ENCODE measurements at places on chromosomes 7 and 10.

DNA sequence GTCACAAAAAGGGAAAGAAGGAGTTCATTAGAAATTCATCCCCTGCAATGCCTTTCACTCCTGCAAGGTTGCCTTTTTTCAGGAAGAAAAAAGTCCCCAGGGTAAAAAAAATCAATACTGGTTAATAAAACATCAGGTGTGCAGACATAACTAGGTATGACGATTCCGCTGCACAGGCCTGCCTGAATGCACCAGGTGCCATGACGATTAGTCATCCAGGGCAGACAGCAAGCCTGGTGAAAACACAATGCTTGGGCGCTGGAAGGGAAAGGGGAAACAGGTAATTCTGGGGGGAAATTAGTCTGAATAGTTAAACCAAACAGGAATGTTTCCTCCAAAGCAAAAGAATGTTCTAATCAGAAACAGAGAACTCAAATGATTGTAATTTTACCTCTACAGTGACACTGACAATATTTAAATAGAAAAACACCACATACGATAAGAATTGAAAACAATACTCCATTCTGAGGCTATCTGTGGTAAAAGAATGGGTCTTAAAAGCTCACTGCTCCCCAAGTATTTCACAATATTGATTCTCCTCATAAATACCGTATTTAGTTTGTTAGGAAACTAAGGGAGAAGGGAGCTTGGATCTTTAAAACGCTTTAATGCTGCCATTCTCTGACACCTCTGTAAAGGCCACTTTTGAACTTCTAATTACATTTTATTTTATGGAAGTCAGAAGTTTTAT lies 45.2 kb downstream of the VPS41 start:
- no peak for DNase-seq

DNA sequence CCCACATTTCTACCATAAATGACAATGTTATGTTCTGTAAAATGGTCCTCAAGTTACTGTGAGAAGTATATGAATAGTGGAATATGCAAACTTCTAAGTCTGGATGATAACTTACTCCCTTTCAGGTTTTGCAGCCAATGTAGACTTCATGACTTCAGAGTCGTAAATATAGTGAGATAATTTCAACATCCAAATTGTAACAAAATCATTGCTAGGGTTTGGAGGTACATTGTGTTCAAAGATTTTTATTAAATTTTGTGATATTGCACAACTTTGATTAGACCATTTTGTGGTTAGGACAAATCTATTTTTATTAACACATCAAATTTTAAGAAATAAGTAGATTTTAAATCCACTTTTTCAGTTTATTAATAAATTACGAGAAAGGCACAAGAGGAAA lies 270.3 kb downstream of the RNLS start:
- no peak for DNase-seq

- no peak for DNase-seq
Observed at GRCh38 chr10:54665095-54665494, 135.9 kb downstream of the PCDH15 start.

- DNase-seq = no peak
Observed at GRCh38 chr10:98458809-98459784, 12.4 kb upstream of the HPS1 start.

GRCh38 chr7:505171-505570 lies 14.5 kb downstream of the PDGFA start:
- no peak for DNase-seq

DNA sequence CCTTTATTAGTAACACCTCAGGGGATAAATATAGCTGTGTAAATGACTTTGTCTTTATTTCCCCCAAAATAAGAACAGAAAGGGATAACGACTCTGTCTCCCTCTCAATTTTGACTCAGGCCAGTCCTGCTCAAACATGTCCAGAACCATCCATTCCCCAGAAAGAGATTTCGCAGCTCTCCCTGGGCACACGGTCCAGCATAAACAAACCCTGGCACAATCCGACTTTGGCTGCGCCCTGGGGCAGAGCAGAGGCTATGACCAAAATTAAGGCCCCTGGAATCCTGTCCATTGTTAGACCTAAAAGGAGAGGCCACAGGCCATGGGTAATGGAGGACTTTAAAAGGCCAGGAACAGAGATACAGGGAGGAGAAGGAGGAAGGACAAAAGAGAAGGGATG lies 99.1 kb downstream of the PRPF18 start:
- no peak for DNase-seq

GRCh38 chr7:70587739-70588138 lies 544.2 kb upstream of the GALNT17 start:
- DNase-seq = no peak

- DNase-seq = no peak
Observed at GRCh38 chr10:13808556-13809391, 222.0 kb downstream of the PRPF18 start.

DNA sequence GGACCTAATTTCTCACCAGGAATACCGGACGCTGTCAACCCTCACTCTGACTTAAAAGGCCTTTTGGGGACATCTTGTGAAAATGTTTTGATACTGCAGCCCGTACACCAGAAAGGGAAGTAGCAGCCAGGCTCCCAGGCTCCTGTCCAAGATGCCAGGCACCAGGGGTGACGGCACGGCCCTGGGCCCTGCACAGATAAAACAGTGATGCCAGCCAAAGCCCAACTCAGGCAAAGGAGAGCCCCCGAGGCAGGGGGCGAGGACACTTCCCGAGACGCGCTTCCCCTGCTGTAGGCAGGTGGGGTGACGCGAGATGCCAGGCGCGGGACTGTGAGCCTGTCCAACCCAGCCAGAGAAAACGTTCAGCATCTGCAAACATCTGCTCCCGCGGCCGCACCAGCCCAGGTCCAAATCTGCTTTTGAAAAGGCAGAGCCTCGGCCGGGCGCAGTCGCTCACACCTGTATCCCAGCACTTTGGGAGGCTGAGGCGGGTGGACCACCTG lies 15.7 kb downstream of the ZFAND2A start:
- no peak for DNase-seq

DNA sequence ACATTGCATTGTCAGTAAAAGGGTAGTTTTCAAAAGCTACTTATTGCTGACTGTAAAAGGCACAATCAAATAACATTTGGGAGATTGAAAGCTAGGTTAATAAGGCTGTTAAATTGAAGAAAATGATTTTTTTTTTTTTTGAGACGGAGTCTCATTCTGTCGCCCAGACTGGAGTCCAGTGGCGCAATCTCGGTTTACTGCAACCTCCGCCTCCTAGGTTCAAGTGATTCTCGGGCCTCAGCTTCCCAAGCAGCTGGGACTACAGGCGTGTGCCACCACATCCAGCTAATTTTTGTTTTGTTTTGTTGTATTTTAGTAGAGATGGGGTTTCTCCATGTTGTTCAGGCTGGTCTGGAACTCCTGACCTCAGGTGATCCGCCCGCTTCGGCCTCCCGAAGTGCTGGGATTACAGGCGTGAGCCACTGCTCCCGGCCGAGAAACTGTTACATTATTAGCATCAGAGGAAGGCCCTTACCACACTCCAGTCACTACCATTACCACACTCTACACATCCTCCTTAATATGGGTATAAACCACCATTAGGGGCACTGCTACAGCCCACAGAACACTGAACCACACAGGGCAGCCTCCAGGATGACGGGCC lies 1.0 kb downstream of the CYP51A1 start:
- DNase-seq = no peak

- DNase-seq = no peak
Observed at GRCh38 chr10:16854623-16855022, 37.4 kb upstream of the RSU1 start.

DNA sequence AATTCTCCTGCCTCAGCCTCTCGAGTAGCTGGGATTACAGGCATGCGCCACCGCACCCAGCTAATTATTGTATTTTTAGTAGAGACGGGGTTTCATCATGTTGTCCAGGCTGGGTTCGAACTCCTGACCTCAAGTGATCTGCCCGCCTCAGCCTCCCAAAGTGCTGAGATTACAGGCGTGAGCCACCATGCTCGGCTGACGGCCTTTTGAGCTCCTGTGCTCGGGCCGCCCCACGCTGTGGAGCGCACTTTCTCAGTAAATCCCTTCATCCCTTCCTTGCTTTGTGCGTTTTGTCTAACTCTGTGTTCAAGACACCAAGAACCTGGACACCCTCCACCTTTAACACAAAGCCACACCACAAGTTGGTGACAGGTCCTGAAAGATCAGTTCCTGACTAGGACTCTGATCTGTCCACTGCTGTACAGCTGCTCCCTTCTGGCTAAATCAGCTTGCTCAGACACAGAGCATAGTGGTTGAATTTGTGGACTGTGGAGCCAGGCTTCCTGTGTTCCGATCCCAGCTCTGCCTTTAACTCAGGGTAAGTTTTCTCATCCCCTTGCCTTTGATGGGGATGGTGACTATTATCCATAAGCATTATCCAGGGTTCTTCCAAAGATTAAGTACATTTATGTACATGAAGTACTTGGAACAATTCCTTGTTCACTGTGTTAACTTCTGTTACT lies 20.1 kb downstream of the CHST3 start:
- DNase-seq = no peak

DNA sequence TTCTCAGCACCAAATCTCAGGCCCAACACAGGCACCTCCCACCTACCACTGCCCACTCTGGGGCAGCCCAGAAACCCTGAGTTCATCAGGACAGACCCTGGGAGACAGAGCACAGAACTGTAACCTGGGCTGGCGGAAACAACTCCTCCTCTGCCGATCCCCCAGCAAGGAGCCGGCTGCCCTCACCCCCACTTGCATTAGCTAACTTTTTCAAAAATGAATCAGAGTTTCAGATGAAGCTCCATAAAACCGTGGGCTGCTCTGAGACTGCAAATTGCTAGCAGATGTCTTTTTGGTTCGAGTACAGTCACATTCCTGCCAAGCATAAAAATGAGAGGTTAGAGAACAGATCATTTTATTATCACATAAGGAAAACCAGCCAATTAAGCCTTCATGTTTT lies 93.4 kb upstream of the PARD3 start:
- peak; percentile 67 for DNase-seq

- no peak for DNase-seq
Observed at GRCh38 chr10:100888957-100889356, 23.8 kb upstream of the SLF2 start.

DNA sequence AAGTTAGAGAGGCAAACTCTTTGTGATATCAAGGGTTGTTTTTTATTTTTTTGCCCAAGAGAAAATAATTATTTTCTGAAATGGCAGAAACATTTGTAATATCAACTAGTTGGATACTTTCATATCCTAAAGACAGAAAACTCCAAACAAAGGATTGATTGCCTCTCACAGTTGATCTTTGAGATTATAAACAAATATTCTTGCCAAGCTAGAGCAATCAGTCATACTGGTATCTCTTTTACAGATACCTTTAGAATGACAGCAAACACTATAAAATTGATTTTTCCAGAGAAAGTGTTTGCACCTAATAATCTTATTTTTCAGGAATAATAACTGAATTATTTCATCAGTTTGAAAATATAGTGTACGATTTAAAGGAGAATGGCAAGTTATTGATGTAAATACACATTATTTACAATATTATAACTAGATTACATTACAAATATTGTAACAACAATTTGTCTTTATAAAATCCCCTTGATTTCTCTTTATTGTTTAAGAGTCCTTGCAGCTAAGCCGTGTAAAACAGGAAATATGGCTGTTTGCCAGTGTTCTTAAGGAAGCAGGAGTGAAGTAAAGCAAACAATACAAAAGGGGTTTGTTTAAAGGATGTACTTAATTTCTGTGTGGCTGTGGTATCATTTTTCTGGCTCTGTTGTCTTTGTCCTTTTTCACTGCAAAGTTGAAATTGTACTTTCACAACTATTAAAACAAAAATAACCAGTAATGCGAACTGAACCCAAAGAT lies 58.4 kb downstream of the MAPK8 start:
- DNase-seq = no peak

- no peak for DNase-seq
Observed at GRCh38 chr7:51033727-51034520, 251.2 kb upstream of the GRB10 start.

DNA sequence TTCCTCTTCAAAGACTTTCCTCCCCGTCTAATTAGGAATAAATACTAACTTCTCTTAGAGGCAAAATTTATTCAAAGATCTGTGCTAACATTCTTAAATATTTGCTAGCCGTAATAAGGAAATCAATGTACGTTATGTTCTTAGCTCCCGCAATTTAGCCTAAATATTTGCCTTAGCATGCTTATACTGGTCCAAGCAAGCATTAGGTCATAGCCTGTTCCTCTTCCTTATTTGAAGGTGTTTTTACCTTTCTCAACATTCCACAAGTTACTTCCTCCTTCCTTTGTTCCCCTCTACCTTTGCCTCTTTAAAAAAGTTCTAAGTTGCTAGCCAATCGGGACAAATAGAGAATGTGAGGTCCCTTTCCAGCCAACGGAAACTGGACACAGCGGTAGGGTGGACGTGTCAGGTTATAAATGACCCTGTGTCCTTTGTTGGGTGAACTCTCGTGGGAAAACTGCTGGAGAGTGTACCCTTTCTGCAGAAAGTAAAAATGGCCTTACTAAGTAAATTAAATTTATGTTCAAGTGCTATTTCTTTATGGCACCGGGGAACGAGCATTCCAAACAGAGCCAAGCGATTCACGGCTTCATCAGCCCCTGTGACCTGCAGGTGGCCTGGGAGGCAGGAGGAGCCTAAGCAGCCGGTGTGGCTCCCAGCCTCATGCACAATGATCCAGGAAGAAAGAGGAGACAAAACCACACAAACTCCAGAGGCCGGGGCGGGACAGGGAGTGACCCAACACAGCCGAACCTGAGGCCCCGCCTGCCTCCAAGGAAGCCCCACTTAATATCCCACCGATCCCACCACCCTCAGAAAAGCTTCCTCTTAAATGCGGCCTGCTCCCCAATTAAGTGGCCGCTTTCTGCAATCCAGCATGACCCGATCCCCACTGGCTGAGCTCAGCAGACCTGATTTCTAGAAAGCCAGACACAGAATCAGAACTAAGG lies 67.0 kb downstream of the ZRANB1 start:
- no peak for DNase-seq

DNA sequence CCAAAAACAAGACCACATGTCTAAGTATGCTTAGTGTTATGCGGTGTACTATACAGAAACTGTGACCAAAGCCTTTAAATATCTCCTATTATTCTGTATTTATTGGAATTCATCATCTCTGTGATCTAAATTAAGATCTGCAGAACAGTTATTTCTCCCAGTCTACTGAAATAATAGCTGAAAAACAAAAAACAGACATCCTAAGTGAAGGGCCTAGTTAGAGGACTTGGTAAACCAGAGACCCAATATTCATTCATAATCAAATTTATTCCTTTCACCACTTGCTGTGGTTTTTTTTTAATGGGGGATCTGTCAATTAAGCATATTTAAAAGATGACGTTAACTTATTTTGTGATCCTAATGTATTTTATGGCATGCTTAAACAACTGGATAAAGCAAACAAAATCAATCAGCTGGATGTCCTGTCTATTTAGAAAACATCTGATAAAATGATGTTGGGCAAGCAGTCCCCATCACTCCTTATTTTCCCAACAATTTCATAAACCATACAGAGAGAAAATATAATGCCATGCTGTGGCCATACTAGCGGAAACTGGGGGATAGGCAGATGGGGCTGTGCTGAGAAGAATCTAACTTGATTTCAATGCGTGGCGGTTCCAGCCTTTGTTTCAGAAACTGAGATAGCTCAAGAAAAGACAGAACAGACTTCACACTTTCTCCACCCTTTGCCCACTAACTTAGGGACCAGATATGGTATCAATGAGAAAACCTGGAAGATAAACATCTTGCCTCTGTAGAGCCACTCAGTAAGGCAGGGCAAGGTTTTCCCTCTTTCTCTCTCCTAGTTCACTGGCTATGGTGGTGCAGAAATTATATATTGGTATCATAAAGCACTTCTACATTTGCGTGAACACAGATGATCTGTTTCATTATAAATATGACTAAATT lies 32.9 kb downstream of the ICA1 start:
- no peak for DNase-seq

GRCh38 chr7:2120251-2120660 lies 112.5 kb downstream of the MAD1L1 start:
- no peak for DNase-seq
